ENCODE measurements at places on chromosomes 11 and 22. TPM values are rescaled to one million over a fixed set of nuclear protein-coding genes. Genes with fewer than 3 reads are reported as not detected.

The PPP2R1B gene
- 57.6 TPM for total RNA-seq

The GAB4 gene
- 0.14 TPM for total RNA-seq

The FOSL1 gene
- 15.8 TPM for total RNA-seq

The TEF gene
- 2.8 TPM for total RNA-seq

The ART1 gene
- total RNA-seq: not detected

The GLYAT gene
- total RNA-seq: not detected

The DDI1 gene
- not detected for total RNA-seq

The SCN3B gene
- not detected for total RNA-seq

The CD3E gene
- 364 TPM for total RNA-seq

The OR6T1 gene
- not detected for total RNA-seq

The CALCA gene
- 0.28 TPM for total RNA-seq

The FGF19 gene
- not detected for total RNA-seq

The KCTD14 gene
- total RNA-seq: 0.50 TPM

The ZNF70 gene
- total RNA-seq: 1.9 TPM

The OVOL1 gene
- 0.45 TPM for total RNA-seq

The MS4A12 gene
- not detected for total RNA-seq

The SCO2 gene
- 6.0 TPM for total RNA-seq

The BLID gene
- total RNA-seq: not detected

The ADAMTS8 gene
- not detected for total RNA-seq

The FREY1 gene
- total RNA-seq: 0.80 TPM

The TMPRSS6 gene
- total RNA-seq: 2.0 TPM

The SLC22A12 gene
- not detected for total RNA-seq

The BIRC3 gene
- 79.9 TPM for total RNA-seq

The TIGD3 gene
- total RNA-seq: 0.49 TPM

The POU2AF2 gene
- not detected for total RNA-seq

The PLEKHA7 gene
- 5.1 TPM for total RNA-seq

The KIF18A gene
- 21.8 TPM for total RNA-seq

The TMEM218 gene
- 16.6 TPM for total RNA-seq

The GALNT18 gene
- 10.5 TPM for total RNA-seq

The GRAP2 gene
- total RNA-seq: 65.5 TPM

The COA4 gene
- total RNA-seq: 118 TPM

The SLC25A18 gene
- not detected for total RNA-seq

The CASP5 gene
- not detected for total RNA-seq

The PRR5L gene
- total RNA-seq: 6.9 TPM

The RBX1 gene
- total RNA-seq: 79.4 TPM

The FBLN1 gene
- 0.37 TPM for total RNA-seq

The OR51A2 gene
- total RNA-seq: not detected

The TTLL12 gene
- total RNA-seq: 104 TPM

The CSRP3 gene
- total RNA-seq: not detected

The MMP7 gene
- total RNA-seq: not detected

The GDPD4 gene
- total RNA-seq: not detected

The CRYAB gene
- total RNA-seq: not detected

The CRYBB3 gene
- 0.35 TPM for total RNA-seq

The C22orf42 gene
- total RNA-seq: not detected

The PYGM gene
- total RNA-seq: 1.8 TPM

The HIC2 gene
- total RNA-seq: 5.4 TPM

The OMP gene
- total RNA-seq: not detected

The SEC14L2 gene
- 9.4 TPM for total RNA-seq
